KG1 (cell line): ENCODE measurements at places on chromosomes 4 and X.

DNA sequence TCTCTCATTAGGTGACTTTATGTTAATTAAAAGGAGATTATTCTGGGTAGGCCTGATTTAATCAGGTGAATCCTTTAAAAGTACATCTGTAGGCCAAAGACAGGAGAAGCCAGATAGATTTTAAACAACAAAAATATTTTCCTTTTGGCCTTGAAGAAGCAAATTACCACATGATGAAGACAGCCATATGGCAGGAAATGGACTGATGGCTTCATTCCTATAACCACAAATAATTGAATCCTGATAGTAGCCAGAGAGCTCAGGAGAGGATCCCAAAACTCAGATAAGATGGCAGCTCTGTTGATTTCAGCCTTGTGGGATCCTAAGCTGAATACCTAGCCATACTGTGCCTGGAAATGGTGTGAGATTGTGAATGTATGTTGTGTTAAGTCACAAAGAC, 66.1 kb upstream of the PRKX start:
- no peak for DNase-seq

- DNase-seq, result no peak
These were observed 6.5 kb downstream of the CRLF2 start for GRCh38 chrX:1205681-1206611.

GRCh38 chr4:95839891-95840290, at the start of gene PDHA2:
PDHA2 (plus strand) TSS chr4:95840093; CDS start chr4:95840151, 58 bp downstream.
- no peak for DNase-seq

- no peak for DNase-seq
These were observed 128.3 kb upstream of the PITX2 start for GRCh38 chr4:110751183-110751582.

GRCh38 chr4:171007618-171008390, 805.4 kb upstream of the GALNTL6 start:
- no peak for DNase-seq

DNA sequence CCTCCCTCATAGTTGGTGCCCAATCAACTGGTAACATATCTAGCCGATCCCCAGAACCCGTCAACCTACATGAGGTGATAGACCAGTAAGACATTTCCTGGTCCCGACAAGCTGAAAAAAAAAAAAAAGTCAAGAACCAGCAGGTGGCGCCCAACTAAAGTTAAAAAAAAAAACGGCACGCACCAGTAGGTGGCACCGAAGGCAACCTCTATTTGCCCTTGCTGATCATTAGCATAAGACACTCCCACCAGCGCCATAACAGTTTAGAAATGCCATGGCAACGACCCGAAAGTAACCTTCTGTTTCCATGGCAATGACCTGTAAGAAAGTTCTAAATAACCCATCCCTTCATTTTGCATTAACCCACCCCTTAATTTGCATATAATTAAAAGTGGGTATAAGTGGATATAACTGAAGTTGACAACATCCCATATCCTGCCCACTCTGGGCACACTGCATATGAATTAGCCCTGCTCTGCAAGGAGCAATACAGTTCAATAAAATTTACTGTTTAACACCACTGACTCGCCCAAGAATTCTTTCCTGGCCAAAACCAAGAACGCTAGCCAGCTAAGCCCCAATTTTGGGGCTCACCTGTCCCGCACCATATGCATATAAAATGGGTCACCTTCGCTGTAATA, 83.9 kb upstream of the SPANXB1 start:
- peak; percentile 6 for DNase-seq

GRCh38 chr4:109908731-109909130, 4.0 kb upstream of the EGF start:
- DNase-seq, result no peak
